IPS DF 6.9 (cell line): ENCODE measurements at places on chromosomes 16 and 17.
A peak's percentile ranks its signal among the peaks of the same experiment; 100 is the strongest.

GRCh38 chr17:66763056-66763455 is 71.9 kb upstream of the CACNG5 start:
- DNase-seq = no peak

- DNase-seq = no peak
Measured at GRCh38 chr16:11399261-11399831, 54.1 kb downstream of the RMI2 start.

GRCh38 chr16:79380995-79381602 is 219.4 kb downstream of the MAF start:
- no peak for DNase-seq

- no peak for DNase-seq
Measured at GRCh38 chr16:1690810-1691209, 12.7 kb downstream of the JPT2 start.

DNA sequence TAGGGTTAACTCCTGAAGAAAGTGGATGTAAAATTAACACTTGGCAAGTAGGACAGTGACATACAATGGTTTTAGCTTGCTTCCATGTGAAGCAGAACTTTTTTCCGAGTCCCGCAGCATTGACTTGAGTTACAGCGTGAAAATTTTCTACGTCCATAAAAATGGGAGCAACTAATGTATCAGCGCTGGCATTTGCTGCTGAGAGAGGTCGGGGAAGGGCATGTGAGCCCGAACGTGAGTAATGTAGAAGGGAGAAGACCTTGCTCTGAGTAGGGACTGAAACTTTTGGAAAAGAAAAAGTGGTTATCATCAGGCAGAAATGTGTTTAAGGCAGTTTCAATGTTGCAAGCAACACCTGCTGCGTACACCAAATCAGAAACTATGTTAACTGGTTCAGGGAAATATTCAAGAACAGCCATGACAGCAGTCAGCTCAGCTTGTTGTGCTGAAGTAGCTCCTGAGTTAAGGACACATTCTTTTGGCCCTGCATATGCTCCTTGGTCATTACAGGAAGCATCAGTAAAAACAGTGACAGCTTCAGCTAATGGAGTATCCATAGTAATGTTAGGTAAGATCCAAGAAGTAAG is 70.9 kb upstream of the ARL4D start:
- no peak for DNase-seq

DNA sequence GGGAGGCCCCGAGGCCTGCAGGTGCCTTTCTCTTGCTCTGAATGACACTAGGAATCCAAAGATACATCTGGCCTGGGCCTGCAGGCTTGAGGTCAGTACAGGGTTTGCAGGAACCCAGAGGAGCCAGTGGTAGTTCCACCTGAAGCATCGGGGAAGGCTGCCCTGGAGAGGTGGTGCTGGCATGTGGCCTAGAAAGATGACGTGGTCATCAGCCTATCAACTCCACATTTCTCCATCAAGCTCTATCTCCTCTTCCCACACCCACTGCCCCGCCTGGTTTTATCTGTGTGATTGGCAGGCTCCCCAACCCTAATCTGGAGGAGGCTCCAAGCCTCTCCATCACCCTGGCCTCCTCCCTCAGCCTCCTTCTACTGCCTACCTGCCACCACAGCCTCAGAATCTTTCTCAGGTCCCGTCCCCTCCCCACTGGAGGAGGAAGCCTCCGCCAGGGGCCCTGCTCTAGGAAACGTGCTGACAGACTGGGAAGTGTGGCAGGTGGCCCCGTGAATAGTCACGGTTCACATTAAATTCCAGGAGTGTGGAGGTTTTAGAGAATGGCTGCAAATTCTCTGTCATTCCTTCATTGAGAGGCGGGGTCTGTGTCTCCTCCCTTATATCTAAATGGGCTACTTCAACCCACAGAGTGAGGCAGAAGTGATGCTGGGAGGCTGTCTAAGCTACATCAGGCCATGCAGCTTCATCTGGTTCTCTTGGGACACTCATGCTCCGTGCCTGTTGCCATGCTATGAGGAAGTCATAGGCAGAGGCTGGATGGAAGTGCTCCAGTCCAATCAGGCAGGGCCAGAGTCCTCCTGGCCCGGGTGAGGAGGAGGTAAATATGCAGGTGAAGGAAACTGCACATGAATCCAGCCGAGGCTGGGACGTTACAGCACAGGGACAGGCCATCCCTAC is 11.4 kb upstream of the MAP2K3 start:
- DNase-seq = no peak

GRCh38 chr17:66378296-66378695 is 75.9 kb downstream of the PRKCA start:
- DNase-seq = no peak

DNA sequence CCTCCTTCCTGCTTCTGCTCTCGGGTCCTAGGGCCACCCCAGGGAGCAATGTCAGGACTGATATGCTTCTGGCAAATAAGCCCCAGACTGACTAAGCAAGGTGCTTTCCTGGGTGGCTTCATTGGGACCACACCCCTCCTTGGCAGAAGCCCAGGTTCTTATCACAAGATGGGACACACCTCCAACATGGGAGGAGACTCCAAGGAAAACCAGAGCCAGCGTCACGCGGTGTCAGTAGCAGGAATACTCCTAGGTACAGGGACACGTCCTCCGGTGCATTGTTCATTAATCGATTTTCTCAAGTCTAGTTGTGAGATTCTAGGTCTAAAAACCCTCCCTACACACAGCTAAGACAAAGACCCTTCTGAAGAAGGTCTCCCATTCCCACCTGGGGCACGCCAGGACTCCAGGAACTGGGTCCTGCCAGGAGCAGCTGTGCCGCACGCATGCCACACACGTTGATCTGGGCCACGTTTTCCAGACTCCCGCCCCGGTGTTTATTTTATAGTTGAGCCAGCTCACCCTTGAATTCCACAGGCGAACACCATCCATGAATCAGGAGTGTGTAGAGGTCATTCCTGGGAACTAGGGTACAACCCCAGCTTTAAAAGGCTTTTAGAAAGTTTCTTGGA is 30.8 kb downstream of the FA2H start:
- no peak for DNase-seq

DNA sequence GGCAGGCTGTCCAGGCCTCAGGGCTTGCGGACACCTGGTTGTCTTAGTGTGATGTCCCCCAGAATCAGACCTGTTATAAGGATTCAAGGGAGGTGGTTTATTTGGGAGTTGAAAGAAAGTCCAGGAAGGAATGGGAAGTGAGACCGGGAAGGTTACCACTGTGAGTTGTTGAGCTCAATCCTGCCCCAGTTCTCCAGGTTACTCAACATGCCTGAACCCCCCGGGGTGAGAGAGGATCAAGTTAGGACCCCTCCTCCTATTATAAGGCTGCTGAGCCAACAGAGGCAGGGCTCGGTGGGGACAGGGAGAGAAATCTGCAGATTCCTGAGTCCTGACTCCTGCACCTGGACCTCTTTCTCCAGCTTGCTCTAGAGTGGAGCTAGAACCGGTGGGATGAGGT is 86.4 kb downstream of the MRM1 start:
- DNase-seq = no peak

DNA sequence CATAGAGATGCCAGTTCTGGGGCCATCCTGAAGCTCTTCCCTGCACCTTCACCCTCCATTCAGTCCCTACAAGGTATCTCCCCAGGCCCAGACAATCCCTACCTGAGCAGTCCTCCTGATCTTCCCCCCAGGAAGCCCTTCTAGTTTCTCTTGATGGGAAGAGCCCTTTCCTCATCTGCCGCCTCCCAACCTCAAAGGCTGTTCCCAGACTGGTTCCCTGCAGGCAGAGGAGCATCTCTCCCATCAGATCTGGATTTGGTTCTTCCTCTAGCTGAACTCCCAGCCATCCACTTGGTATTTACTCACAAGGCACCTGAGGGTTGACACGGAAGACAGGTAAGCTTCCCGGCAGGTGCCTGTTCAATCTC is 24.6 kb upstream of the PHB1 start:
- no peak for DNase-seq

DNA sequence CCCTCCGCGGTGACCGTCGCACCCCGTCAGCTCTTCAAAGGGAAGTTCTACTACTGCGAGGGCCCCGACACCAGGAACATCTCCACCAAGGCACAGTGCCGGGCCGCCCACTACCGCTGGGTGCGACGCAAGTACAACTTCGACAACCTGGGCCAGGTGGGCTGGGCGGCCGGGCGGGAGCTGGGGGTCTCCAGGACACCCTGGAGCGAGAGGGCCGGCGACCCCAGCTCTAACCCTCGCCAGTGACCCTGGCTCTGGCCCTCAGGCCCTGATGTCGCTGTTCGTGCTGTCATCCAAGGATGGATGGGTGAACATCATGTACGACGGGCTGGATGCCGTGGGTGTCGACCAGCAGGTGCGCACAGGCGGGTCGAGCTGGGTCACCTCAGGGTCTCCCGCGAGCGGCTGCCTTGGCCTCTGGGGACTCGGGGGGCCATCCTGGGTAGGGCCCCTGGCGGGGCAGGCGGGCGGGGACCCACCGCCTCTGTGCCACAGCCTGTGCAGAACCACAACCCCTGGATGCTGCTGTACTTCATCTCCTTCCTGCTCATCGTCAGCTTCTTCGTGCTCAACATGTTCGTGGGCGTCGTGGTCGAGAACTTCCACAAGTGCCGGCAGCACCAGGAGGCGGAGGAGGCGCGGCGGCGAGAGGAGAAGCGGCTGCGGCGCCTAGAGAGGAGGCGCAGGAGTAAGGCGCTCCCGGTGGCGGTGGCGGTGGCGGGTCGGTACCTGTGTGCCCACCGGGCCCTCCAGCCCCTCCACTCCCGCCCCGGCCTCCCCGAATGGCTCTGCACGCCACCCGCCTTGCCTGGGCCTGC is 13.4 kb downstream of the TPSG1 start:
- DNase-seq = no peak

DNA sequence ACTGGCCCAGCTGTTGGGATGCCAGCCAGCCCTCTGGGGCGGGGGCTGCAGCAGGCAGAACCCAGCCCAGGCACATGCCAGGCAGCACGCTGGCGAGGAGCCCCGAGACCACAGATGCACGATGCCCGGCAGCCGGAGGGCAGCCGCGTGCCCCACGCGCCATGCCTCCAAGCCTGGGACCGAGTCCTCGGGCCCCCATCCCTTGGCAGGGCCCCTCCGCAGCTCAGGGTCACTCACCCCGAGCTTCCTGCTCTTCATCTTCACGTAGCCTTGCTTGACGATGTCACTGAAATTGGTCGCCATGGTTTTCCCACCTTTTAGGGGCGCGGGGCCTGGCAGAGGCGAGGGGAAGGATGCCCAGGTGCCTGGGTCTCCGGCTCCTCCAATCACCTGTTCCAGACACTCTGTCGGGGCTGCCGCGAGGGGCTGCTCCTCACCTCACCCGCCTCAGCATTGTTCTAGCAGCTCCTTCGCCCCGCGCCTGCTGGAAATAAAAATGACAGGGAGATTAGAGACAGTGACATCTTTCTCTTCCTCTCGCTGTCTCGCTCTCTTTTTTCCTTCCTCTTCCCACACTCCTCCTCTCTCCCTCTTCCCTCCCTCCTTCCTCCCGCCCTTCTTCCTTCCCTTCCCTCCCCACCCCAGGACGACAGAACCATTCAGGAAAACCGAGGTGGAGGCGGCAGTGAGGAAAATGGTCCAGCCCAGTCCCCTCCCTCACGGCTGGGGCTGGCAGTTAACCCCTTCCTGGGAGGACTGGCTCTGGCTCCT is 6.9 kb downstream of the DOK4 start:
- peak; percentile 72 for DNase-seq

DNA sequence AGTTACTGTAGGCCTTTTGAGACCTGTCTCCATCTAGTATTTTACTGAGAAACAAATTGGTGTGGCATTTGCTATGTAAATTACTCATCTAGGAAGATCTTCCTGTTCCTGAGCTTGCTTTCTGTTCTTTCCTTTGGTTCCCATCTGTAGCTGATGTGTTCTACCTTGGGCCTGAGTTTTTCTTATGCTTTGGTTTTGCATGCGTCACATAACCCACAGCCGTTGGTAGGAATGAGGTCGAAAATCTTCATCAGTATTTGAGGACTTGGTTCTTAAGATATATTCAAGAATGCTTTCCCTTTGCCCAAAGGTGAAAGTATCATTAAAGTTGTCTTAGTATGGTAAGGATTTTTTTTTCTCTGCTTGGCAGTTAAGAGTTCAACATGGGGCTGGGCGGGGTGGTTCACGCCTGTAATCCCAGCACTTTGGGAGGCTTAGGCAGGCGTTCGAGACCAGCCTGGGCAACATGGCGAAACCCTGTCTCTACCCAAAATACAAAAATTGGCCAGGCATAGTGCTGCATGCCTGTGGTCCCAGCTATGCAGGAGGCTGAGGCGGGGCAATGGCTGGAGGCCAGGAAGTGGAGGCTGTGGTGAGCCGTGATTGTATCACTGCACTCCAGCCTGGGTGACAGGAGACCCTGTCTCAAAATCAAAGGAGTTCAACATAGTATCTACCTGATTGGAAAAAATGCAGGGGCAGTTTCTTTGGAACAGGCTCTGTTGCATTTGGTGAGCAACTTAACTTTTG is 28.8 kb downstream of the IST1 start:
- DNase-seq = no peak

DNA sequence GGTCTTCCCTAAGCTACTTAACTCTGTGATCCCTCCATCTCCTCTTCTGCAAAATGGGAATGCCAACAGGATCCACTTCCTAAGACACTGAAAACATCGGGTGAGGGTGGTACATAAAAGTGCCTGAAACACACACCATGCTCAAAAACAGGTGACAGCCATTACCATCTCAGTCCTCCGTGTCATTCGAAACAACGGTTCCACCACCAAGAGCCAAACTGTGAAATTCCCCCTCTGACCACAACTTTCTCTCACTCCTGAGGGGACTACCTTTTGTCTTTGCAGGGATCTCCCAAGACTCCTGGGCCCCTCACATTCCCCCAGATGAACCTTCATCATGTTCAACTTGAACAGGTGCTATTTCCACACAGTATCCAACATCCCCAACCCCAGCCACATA is 37.0 kb downstream of the NUBP1 start:
- DNase-seq = no peak

GRCh38 chr17:49401971-49402611 is 12.6 kb downstream of the PHB1 start:
- no peak for DNase-seq

GRCh38 chr16:28011971-28012445 is 51.5 kb downstream of the GSG1L start:
- no peak for DNase-seq

DNA sequence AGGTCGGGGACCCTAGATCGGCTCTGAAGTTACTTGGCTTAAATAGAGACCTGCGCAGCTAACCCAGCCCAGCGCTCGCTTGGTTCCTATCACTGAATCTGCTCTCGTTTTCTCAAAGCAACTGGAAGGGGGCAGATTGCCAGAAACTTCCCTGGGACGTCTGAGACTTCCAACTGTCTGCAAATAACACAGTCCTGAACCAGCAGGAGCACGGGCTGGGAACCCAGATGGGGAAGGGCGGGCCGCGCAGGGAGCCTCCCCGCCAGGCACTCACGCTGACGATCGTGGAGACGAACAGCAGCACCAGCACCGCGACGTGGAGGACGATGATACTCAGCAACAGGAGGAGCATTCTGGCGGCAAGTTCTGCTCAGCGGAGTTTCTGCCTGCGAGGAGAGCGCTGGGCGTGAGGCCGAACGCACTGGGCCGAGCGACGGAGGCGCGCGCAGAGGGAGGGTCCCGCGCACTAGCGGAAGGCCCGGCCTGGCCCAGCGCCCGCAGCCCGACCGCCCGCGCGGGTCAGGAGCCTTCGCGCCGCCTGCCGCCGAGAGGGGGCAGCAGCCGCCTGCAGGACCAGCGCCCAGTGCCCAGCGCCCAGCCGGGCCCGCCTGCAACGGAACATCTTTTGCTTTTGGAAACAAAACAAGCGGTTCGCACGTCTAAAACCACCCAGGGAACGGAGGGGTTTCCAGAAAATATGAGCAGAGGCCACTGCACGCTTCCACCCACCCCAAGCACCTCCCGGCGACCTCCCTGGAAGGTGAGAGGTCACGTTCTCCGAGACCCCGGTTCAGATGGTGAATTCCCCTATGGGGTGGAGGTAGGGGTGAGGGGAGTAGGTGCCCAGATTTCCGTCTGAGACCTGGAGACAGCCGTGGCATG is 4.5 kb downstream of the PMP22 start:
- no peak for DNase-seq
